ENCODE measurements at places on chromosomes 2 and 18. TPM values are rescaled to one million over a fixed set of nuclear protein-coding genes. Genes with fewer than 3 reads are reported as not detected.
A peak's percentile ranks its signal among the peaks of the same experiment; 100 is the strongest.

DNA sequence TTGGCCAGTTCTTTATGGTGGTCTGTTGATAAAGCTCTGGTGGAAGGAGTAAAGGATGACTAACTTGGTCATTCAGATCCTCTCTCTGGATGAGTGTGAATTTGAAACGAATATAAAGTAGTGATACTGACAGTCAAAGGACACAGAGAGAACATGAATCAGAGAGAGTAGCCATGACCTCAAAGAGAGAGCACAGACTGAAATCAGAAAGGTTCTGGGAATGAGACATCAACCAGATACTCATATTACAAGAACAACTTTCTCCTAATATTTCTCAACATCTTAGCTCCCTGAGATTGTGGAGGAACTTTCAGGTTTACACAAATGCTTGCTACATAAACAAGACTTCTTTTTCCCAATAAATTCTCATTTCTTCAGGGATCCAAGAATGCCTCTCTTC lies 849.1 kb upstream of the CHAC2 start:
- no peak for DNase-seq

DNA sequence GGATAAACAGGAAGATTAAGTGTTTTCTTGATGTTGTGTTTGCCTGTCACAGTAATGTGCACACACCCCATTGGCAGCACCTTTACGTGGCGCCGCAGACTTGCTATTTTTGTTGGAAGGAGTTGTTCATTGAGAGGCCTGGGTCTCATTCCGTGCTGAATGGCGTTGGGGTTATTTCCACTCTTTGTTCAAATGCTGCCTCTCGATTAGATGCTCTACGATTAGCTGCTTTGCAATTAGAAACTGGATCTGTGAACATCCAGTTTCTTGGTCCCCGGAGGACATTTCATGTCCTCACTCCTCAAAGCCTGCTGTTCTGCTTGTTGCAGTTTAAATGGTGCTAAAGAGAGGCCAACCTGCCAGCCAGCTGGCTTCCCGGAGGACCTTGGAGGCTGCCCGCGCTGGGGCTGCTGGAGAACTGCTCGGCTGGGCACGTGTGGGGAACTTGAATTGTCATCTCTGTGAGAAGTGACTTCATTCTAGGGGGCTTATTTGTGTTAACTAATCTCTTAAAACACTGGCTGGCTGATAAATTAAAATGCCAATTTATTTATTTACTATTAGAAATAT lies 117.4 kb upstream of the NABP1 start:
- DNase-seq = peak; percentile 54

The ANXA4 gene
- total RNA-seq = 26.9 TPM

DNA sequence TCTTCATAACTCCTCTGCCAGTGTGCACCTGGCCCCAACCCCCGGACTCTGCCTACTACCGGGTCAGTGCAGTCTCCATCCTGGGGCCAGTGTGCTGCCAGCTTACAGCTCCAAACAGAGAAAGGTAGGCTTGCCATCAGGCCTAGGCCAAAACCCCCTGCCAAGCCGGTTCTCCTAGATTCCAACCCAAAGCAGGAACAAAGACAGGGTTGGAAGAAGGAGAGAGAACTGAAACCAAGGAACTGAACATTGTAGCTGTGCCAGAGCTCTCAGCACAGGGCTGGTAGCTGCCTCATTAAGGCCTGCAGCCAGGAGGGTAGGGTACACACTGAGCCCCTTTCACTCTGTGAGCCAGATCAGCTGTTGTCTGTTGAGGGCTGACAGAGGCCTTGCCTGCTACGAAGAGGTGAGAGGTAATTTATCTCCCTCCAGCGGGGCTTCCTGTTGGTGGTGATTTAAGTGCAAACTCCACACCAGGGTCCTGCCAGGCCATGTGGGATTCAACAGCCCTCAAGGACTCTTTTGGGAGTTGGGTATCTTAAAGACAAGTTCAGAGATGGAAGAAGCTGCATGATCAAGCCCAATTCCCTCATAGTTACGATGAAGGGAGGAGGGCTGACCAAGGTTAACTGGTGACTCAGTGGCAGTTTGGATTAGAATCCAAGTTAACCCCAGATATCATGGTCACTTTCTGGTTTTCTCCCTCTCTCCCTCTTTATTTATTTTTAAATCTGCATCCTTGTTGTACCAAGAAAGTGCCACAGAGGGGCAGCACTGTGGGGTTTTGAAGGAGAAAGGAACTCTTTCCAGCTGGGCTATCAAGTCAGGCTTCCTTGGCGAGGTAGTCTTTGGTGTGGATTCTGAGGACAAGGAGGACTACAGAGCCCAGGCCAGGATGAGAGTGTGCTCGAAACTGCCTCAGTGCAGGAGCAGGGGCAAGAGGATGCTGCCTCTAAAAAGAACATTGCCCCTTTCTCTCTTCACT lies 48.1 kb downstream of the CYRIA start:
- no peak for DNase-seq

The SRD5A2 gene
- total RNA-seq = 0.15 TPM

The SIGLEC15 gene
- not detected for total RNA-seq

DNA sequence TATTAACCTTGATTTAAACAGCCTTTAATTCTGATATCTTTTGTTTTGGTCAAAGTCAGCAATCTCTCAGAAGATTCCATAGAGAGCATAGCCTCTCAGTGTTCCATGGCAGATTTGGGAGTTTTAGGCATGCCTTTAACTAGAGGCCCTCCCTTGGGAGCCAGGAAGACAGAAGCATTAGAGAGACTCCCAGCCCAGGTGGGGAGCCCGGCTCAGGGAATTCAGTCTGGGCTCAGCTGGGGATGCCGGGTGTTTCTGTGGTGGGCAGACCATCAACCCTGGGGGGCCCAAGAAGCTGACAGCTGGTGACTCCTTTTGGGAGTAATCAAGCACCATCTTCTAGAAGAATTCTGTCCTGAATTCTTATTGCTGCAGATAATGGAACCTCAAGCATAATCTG lies 99.7 kb upstream of the CELF4 start:
- DNase-seq = no peak

- DNase-seq = no peak
Observed at GRCh38 chr2:50547521-50547920, 484.4 kb downstream of the NRXN1 start.

GRCh38 chr2:100321179-100321865 lies 979 bp downstream of the LONRF2 start:
- peak; percentile 41 for DNase-seq

GRCh38 chr18:78238404-78239089 lies 741.1 kb upstream of the SALL3 start:
- DNase-seq = no peak

- DNase-seq = no peak
Observed at GRCh38 chr2:29753671-29754444, 167.5 kb downstream of the ALK start.

- DNase-seq = peak; percentile 78
Observed at GRCh38 chr2:61017003-61017555, 441 bp upstream of the PEX13 start.

DNA sequence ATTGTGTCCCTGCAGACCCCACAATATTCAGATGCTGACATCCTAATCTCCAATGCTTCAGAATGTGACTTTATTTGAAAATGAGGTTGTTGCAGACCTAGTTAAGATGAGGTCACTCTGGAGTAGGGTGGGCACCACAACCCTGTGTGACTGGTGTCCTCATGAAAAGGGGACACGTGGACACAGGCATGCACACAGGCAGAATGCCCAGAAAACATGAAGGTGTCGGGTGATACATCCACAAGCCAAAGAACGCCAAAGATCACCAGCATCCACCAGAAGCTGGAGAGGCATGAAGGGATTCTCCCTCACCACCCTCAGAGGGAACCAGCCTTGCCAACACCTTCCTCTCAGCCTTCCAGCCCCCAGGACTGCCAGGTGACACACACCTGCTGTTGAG lies 69.3 kb downstream of the AFF3 start:
- no peak for DNase-seq

DNA sequence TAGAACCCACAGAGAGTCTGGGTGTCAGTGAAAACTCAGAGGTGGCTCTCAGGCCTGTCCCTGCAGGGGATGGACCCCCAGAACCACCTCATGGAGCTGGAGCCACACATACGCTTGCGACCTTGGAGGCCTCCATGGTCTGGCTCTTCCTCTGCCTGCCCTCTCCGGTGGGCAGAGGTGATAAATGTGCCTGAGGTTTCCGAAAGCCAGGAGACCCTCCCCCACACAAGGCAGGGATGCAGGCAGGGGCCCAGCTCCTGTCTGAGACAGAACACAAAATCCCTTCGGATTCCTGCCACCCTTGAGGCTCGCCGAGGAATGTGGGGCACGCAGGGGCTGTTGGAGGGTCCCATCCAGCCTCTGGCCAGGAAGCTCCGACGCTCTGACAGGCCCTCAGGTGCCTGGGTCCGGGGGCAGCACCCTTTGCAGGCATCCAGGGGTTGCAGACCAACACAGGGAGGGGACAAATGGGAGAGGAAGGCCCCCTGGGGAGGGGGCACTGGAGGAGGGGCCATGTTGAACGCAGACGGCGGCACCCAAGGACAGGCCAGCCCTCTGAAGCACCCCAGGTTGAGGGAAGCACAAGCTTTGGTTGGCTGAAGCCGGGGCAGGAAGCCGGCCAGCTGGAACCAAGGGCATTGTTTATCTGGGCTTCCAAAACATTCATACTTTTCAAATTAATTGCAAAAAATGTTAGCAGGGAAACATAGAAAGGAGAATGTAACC lies 4.1 kb upstream of the SNED1 start:
- DNase-seq = peak; percentile 53

The LRP2 gene
- total RNA-seq = not detected

- peak; percentile 100 for DNase-seq
Observed at GRCh38 chr18:80034068-80034851, at the start of gene RBFA. TSS of gene RBFA (plus strand) at chr18:80034434. CDS start at chr18:80034496, 62 bp downstream.

The MC5R gene
- total RNA-seq = not detected

DNA sequence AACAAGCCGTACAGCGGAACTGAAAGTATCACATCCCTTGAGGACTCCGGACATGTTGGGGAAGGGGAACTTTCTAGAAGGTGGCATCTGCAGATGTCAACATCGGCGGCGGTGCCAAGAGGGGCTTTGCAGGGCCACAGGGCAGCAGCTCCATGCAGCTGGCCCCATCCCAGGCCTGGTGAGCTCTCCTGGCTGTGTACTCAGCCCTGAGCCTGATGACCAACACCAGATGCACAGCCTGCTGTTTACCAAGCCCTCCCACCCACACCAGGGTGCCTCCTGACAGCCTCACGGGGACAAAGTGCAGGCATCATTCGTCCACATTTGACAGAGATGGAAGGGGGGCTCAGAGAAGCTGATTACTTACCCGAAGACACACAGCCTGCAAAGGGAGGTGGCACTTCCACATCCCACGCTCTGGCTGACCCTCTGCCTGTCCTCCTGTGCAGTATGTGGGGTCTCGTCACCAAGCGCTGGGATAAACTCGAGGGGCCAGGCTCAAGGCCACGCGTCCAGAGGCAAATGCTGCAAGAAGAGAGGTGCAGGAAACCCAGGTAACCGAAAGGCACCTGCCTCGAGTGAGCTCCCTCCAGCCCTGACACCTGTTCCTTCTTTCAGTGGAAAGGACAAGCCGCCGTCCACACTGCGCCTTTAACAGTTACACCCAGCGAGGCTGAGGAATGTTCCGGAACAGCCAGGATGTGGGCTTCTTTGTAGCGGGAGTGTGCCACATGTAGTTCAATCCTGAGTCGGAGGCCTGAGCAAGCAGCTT lies 69.0 kb upstream of the ASAP2 start:
- no peak for DNase-seq

DNA sequence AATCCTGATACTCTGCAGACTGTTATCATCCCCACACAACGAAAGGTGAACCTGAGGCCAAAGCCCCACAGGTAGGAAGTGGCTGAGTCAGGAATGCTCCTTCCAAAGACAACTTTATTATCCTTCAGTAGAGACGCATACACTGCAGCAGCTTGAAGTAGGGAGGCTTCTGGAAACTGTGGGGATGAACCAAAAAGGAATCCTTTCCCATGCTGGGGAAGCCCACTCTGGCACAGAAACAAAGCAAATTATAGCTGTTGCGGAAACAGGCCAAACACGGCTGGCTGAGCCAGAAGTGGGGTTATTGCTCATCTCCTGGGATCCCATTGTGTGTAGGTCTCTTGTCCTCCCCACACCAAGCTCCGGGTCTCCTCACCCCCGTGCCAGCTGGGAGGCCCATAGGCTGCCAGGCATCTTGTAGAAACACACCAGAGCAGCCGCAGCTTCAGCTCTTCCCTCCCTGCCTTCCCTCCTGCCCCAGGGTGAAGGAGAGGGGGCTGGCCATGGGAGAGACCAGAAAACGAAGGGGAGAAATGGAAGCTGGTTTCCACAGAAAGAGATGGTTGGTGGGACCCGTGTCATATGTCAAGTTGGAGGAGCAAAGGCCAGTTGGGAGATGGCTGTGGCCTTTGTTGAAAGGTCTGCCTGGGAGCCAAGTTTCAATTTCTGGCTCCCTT lies 176.9 kb upstream of the NABP1 start:
- DNase-seq = no peak

DNA sequence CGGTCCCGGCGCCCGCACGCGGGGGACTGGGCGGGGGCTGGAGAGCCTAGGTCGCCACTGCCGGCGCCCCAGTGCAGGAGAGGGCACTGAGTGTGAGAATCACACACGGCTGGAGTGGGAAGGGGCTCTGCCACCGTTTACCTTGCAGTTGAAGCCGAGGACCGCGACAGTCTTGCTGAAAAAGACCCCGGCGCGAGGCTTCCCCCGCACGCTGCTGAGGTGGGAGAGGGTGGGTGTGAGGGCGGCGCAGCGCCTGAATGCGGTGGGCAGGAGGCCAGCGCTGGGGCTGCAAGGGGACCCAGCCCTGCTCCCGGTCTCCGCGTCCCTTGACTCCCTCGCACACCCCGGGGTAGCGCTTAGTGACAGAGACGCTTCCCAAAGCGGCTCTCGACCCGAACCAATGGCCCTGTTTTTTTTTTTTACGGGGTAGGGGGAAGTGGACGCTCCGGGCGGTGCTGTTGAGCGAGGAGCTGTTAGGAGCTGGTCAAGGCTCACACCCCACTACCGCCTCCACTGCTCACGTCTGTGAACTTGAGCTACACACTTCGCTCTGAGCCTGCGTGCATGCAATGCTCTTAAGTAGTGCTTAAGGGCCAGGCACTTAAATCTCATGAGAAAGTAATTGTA lies 794 bp downstream of the NOTO start:
- DNase-seq = no peak

DNA sequence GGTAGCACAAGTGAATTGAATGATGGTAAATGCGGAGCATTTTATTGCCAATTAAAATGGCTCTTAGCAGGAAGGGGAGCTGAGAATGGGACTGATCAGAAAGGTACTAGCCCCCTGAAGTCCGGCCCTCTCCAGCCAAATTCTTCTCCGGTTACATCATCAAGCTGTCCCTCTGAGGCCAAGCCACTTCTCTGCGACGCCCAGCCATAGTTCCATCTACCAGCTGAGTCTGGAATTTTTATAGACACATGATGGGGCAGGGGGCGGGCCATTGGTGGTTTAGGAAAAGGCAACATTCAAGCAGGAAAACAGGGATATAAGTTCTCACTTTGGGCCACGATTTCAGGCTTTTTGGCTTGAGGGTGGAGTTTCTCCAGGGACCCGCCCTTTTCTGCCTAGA lies 22.7 kb downstream of the RPRM start:
- DNase-seq = no peak

- no peak for DNase-seq
Observed at GRCh38 chr2:99150706-99151105, 4.0 kb downstream of the TSGA10 start.

- peak; percentile 73 for DNase-seq
Observed at GRCh38 chr2:30706534-30707303, 100.5 kb downstream of the CAPN13 start.

The APLF gene
- 4.3 TPM for total RNA-seq

GRCh38 chr18:48923746-48924629 lies 26.8 kb downstream of the SMAD7 start:
- no peak for DNase-seq

- DNase-seq = no peak
Observed at GRCh38 chr2:209988010-209988409, 14.4 kb upstream of the RPE start.

Measured in psoas muscle (tissue), 8 donors.